ENCODE measurements at places on chromosomes 11 and 22. TPM values are rescaled to one million over a fixed set of nuclear protein-coding genes. Genes with fewer than 3 reads are reported as not detected.

- H3K36me3 ChIP-seq: no peaks in the 10 kb centered on the region
- no peak overlapping the region for H3K4me3 ChIP-seq
Observed at GRCh38 chr11:83717537-83717936, 431.4 kb upstream of the CCDC90B start.

- H3K4me1 ChIP-seq: peaks cover 3% of the 10 kb centered on the region
- no peak for DNase-seq
- H3K4me3 ChIP-seq: no peak overlapping the region
- no peak overlapping the region for H3K27ac ChIP-seq
Observed at GRCh38 chr22:37794376-37794775, 13.4 kb upstream of the GCAT start.

The ANO9 gene
- total RNA-seq: not detected

DNA sequence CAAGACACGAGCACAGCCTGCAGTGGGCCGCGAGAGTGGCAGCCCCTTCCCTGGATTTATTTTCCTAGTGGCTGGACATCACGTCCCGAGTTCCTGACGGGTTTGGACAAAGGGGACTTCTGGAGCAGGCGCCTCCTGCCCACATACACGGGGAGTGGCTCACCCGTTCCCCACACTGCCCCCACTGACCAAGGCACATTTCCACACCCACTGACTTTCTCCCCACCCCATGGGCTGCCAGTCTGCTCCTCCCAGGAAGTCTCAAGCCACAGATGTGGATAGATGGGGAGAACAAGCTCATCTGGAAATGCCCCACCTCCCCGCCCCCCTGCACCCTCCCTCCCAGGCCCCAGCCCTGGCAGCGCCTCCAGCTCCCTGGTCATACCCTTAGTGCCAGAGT, 34.0 kb upstream of the FADD start:
- H3K27ac ChIP-seq: no peak overlapping the region
- H3K4me3 ChIP-seq: no peak overlapping the region
- no peak for DNase-seq
- H3K4me1 ChIP-seq: no peaks in the 10 kb centered on the region

DNA sequence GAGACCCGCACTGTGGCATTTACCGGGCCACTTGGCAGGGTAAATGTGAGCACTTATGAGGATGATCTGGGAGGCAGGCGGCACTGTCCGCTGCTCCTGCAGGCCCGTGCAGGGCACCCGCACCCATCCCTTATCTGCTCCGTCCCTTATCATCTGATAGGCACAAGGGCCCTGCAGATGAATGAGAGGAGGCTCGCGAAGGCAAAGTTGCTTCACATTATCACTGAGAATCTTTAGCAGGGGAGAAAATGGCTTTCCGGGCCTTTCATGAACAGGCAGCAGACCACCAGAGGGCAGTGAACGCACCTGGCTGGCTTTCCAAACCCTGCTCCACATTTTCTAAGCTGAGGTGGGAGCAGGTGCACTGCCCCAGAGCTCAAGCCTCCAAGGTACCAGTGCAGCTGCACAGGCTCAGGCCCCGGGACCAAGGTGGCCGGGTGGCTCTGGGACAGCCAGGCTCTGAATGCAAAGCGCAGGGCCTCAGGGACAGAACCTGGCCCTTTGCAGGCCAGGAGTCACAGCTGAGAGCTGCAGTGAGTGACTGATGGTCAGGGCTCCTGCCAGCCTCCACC, 165.6 kb downstream of the SHANK2 start:
- DNase-seq: peak; percentile 40
- H3K4me1 ChIP-seq: no peaks in the 10 kb centered on the region
- peaks cover 14% of the 10 kb centered on the region for H3K27me3 ChIP-seq
- H3K4me3 ChIP-seq: no peak overlapping the region
- H3K36me3 ChIP-seq: no peaks in the 10 kb centered on the region
- H3K27ac ChIP-seq: no peak overlapping the region

The PICK1 gene
- 22.6 TPM for total RNA-seq

GRCh38 chr22:18023509-18024275, 669 bp downstream of the MICAL3 start:
- H3K27me3 ChIP-seq: no peaks in the 10 kb centered on the region
- peak; percentile 86 for DNase-seq
- H3K27ac ChIP-seq: peak overlapping the region; percentile 93
- H3K4me1 ChIP-seq: peaks cover 24% of the 10 kb centered on the region
- H3K4me3 ChIP-seq: peak overlapping the region; percentile 99
- no peaks in the 10 kb centered on the region for H3K36me3 ChIP-seq

DNA sequence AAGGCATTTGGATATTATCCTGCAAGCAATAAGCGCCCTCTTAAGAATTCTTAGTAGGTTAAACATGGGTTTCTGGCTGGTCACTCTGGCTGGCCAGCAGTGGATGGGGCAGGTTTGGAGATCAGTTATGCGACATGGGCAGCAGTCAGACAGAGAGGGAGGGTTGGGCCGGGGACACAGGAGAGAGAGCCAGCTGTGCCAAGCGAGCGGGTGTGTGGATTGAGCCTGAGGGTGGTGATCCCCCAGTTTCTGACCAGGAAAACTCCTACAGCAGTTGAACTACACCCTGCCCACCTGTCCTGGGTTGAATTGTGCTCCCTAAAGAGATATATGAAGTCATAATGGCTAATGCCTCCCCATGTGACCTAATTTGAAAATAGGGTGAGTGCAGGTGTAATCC, 671.2 kb downstream of the TBC1D22A start:
- no peaks in the 10 kb centered on the region for H3K4me1 ChIP-seq
- H3K27ac ChIP-seq: no peak overlapping the region
- no peak overlapping the region for H3K4me3 ChIP-seq
- DNase-seq: no peak
- H3K27me3 ChIP-seq: no peaks in the 10 kb centered on the region

- H3K4me1 ChIP-seq: peaks cover 16% of the 10 kb centered on the region
- H3K27ac ChIP-seq: no peak overlapping the region
Observed at GRCh38 chr11:68661014-68661413, 23.3 kb upstream of the GAL start.

GRCh38 chr22:25061605-25062376, 109.3 kb downstream of the KIAA1671 start:
- peaks cover 9% of the 10 kb centered on the region for H3K4me1 ChIP-seq
- peak overlapping the region; percentile 51 for H3K27ac ChIP-seq
- no peak overlapping the region for H3K4me3 ChIP-seq
- H3K27me3 ChIP-seq: no peaks in the 10 kb centered on the region

The MAPK12 gene
- total RNA-seq: 46.6 TPM

GRCh38 chr11:73875840-73876239, 806 bp downstream of the COA4 start:
- DNase-seq: no peak
- peaks cover 7% of the 10 kb centered on the region for H3K36me3 ChIP-seq
- H3K27me3 ChIP-seq: no peaks in the 10 kb centered on the region
- peak overlapping the region; percentile 98 for H3K27ac ChIP-seq

GRCh38 chr11:115695677-115696364, 191.6 kb upstream of the CADM1 start:
- no peak overlapping the region for H3K4me3 ChIP-seq
- H3K36me3 ChIP-seq: no peaks in the 10 kb centered on the region
- H3K27me3 ChIP-seq: peaks cover 30% of the 10 kb centered on the region
- peaks cover 13% of the 10 kb centered on the region for H3K4me1 ChIP-seq
- H3K27ac ChIP-seq: no peak overlapping the region

The TREH gene
- total RNA-seq: not detected

All from chondrocyte (in vitro differentiated cells).